ENCODE measurements at places on chromosomes 1 and 21. TPM values are rescaled to one million over a fixed set of nuclear protein-coding genes. Genes with fewer than 3 reads are reported as not detected.

Gene ZNF436
- total RNA-seq = 5.8 TPM

Gene MATN1
- total RNA-seq = not detected

Gene TAS1R1
- total RNA-seq = not detected

Gene DAB1
- total RNA-seq = not detected

Gene HMGCL
- total RNA-seq = 67.7 TPM

Gene PLA2G2C
- not detected for total RNA-seq

Gene ST6GALNAC3
- 0.58 TPM for total RNA-seq

Gene TMEM200B
- total RNA-seq = 21.0 TPM

Gene PLA2G2F
- not detected for total RNA-seq

Gene WNT2B
- 6.3 TPM for total RNA-seq

Gene KLF17
- total RNA-seq = not detected

Gene WDR47
- 10.6 TPM for total RNA-seq

Gene OR11L1
- not detected for total RNA-seq

Data from myometrial cell (primary cell).